ENCODE measurements at places on chromosomes 5 and 9. TPM values are rescaled to one million over a fixed set of nuclear protein-coding genes. Genes with fewer than 3 reads are reported as not detected.

DNA sequence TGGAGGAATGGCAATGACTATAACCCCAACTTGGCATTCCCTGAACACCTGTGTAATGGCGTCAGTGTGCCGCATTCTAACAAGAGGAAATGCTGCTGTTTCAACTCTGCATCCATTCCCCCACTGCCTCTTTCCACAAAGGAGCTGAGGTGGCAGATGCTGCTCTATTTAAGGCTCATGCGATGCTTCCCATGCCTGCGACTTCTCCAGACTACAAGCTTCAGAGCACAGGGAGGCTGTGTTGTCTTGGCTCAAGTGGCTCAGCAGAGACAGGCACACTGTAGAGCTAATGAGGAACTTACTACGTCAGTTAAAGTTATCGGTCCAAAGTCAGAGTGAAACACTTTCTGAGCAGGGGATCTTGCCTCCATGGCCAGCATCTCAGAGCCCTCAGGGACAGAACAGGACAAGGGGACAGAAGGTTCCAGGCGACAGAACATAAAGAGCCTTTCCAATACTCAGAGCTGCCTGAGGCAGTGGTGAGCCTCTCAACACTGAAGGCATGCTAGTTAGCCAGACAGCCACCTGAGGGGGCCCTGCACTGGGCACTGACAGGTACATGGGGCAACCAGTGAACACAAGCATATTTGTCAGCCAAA, 21.8 kb downstream of the TNIP1 start:
- no peak for DNase-seq
- no peak overlapping the region for H3K4me3 ChIP-seq
- no peaks in the 10 kb centered on the region for H3K27me3 ChIP-seq
- H3K27ac ChIP-seq, result peak overlapping the region; percentile 83

DOCK8 gene
- total RNA-seq, result 113 TPM

- H3K4me1 ChIP-seq, result peaks cover 2% of the 10 kb centered on the region
- DNase-seq, result no peak
- no peak overlapping the region for H3K4me3 ChIP-seq
- H3K27me3 ChIP-seq, result no peaks in the 10 kb centered on the region
- no peak overlapping the region for H3K27ac ChIP-seq
- H3K36me3 ChIP-seq, result peaks cover 5% of the 10 kb centered on the region
These were observed 5.4 kb upstream of the RMND5B start for GRCh38 chr5:178125253-178125906.

PCDHGA4 gene
- total RNA-seq, result 0.57 TPM

PDCD1LG2 gene
- 2.0 TPM for total RNA-seq

DNA sequence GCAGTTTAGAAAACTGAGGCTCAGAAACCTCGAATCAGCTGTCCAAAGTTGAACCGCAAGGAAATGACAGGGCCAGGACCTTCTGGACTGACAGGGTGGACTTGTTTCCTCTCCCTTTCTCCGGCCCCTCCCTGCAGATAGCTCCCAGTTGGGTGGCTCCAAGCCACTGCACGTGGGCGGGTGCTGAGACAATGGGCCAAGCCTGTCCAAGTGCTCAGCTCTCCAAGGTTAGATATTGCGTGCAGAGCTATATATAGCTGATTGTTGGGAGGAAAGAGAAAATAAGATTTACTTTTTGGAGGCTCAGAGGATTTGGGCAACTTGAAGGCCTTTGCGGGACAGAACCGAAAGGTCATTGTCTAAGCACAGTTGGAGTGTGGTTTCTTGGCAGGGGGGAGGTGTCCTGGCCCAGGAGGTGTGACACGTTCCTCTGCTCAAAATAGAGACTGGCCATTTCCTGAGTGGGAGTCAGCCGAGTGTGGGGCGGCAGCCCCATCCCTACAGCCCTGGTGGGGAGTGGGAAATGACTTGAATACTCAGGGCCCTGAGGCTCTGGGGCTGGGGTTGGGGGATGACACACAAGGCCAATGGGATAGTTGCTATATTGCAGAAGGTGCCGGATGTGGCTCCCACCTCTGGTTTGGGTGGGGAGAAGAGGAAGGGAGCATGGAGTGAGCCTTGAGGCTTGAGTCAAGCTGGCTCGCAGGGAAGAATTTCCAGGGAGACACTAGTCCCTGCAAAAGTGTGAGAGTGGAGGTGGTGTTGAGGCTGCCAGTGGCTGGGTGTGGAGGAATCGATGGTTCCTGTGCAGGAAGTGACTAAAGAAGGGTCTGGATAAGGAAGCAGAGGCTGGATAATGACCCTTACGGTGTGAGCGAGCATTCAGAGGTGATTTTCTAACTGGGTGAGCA, 44.4 kb upstream of the SMAD5 start:
- no peak overlapping the region for H3K4me3 ChIP-seq
- DNase-seq, result no peak
- no peaks in the 10 kb centered on the region for H3K36me3 ChIP-seq
- H3K27ac ChIP-seq, result no peak overlapping the region
- H3K27me3 ChIP-seq, result peaks cover 25% of the 10 kb centered on the region

GRCh38 chr9:87270221-87270847, 227.3 kb upstream of the DAPK1 start:
- DNase-seq, result no peak
- no peak overlapping the region for H3K4me3 ChIP-seq
- H3K36me3 ChIP-seq, result no peaks in the 10 kb centered on the region
- peaks cover 1% of the 10 kb centered on the region for H3K4me1 ChIP-seq
- peaks cover 9% of the 10 kb centered on the region for H3K27me3 ChIP-seq

GRCh38 chr9:98120476-98120875, 1.5 kb upstream of the TRIM14 start:
- H3K4me3 ChIP-seq, result peak overlapping the region; percentile 82
- H3K4me1 ChIP-seq, result peaks cover 35% of the 10 kb centered on the region
- H3K27ac ChIP-seq, result peak overlapping the region; percentile 66
- peaks cover 20% of the 10 kb centered on the region for H3K36me3 ChIP-seq
- no peak for DNase-seq

ERAP2 gene
- total RNA-seq, result 49.3 TPM

DNA sequence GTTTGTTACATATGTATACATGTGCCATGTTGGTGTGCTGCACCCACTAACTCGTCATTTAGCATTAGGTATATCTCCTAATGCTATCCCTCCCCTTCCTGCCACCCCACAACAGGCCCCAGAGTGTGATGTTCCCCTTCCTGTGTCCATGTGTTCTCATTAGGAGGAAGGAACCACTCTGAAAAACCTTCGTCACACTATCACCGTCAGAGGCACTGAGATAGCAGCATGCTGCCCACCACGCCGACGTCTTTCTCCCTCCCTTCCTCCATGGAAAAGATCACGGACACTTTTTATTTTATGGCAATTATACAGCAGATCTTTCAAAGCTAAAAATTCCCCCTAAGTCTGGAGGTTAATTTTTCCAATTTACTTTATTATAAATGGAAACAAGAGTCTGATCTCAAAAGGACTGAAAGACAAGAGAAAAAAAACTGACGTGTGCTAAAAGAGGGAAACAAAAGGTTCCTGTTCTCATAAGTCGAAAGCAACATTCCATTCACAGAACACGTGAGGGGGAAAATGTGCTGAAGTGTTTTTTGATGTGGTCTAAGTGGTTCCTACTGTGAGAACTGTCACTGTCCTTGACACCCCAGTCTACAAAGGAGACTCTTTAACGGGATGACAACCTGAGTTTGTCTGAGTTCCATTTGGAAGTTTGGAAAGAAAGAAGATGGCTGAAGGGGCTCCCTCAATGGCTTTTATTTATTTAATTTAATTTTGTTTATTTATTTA, 339.7 kb upstream of the IRX2 start:
- H3K36me3 ChIP-seq, result no peaks in the 10 kb centered on the region
- H3K4me3 ChIP-seq, result no peak overlapping the region
- no peak for DNase-seq
- no peaks in the 10 kb centered on the region for H3K4me1 ChIP-seq
- no peak overlapping the region for H3K27ac ChIP-seq
- H3K27me3 ChIP-seq, result no peaks in the 10 kb centered on the region

RASEF gene
- not detected for total RNA-seq

- peaks cover 31% of the 10 kb centered on the region for H3K4me1 ChIP-seq
- H3K27ac ChIP-seq, result peak overlapping the region; percentile 91
- no peaks in the 10 kb centered on the region for H3K27me3 ChIP-seq
- no peak for DNase-seq
These were observed 632 bp downstream of the DPM2 start for GRCh38 chr9:127937056-127937387.
